ENCODE measurements at places on chromosomes 4 and X.

DNA sequence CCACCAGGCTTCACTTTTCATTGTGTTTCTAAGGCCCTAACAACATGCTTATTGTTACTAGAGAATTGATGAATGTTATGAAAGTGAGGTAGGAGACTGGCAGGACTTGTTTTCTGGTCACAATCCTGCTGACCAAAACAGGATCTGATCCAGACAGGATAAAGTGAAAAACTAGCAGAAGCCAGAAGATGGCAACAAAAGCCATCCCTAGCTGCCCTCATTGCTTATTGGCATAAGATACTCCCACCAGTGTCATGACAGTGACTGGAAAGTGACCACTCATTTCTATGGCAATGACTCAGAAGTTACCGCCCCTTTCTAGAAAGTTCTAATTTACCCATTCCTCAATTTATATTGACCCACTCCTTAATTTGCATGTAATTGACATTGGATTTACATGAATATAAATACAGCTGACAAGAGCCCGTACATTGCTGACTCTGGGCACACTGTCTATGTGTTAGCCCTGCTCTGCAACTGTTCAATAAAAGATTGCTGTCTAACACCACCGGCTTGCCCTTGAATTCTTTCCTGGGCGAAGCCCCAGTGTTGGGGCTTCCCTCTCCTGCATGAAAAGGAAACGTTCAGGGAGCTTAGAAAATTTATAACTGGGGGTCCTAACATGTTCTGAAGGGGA lies 30.0 kb upstream of the FGG start:
- DNase-seq = no peak

- no peak for DNase-seq
These were observed 2.9 kb downstream of the LAMTOR3 start for GRCh38 chr4:99891351-99891750.

- no peak for DNase-seq
These were observed 25.3 kb upstream of the SOD3 start for GRCh38 chr4:24770032-24770584.

GRCh38 chr4:17195461-17196275 lies 297.2 kb upstream of the LDB2 start:
- no peak for DNase-seq

DNA sequence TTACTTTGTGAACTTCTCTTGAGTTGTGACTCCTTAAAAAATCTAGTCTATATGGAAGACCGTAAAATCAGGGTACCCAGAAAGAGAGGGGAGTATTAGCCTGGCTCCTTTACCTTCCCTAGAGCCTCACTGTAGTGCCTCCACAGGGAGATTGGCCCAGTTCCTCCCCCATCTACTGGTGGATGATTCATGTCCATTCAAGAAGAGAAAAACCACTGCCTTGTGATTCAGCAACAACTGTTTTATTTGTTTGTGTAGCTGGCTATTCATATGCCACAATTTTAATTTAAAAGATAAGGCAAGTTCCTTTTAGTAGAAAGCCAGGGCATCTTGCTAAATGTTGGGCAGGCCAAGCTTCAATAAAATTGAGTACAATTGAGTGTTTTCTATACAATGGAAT lies 221.8 kb upstream of the KCNIP4 start:
- no peak for DNase-seq

- no peak for DNase-seq
These were observed 55.2 kb downstream of the CLOCK start for GRCh38 chr4:55491486-55491885.

DNA sequence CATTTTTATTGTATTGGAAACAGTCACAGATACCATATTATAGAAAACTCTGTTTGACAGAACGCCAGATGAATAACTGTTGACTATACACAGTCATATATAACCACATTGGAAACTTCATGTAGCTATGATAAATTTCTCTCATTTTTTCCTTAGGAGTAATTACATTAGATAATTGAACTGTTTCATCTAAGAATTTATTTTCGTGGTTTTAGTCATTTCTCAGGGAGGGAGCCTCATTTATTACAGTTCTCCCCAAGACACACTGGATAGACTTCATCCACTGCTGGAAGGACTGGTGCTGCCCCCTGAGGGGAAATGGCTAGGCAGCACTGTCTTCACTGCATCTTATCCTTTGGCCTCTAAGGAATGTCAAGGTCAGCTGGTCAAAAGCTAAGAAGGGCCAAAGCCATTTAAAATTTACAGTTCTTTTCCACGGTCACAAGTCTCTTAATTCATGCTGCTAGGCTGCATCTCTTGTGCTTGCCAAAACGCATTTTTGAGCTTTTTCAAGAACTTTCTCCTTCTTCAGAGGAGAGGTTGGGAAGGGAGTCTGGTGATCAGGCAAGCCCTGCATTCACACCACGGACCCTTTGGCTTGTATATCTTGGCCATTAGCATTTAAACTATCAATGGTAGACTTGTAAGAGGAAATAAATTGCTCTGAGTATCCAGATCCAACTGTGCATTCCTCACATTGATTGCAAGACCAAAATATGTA lies 145.1 kb downstream of the CBR4 start:
- DNase-seq = no peak

DNA sequence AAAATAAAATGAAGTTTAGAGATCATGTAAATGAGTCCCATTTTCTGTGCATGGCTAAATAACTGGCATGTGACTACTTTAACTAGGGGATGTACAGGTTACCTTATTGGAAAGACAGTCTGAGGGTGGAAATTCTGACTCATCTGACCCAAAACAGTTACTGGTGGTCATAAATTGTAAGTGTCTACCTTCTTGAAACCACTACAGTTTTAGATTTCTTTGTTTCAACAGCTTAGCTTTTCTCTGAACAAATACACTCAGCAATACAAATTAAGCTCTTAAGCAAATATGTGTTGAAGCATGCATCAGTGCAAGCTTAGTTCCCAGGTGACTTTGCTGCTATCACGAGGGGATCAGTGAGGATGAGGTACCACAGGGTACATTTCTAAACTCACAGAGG lies 60.7 kb upstream of the PGM2 start:
- DNase-seq = no peak

- no peak for DNase-seq
These were observed 34.5 kb upstream of the TLR2 start for GRCh38 chr4:153649572-153649991.

GRCh38 chrX:79368441-79368840 lies 1.3 kb upstream of the ITM2A start:
- DNase-seq = no peak

DNA sequence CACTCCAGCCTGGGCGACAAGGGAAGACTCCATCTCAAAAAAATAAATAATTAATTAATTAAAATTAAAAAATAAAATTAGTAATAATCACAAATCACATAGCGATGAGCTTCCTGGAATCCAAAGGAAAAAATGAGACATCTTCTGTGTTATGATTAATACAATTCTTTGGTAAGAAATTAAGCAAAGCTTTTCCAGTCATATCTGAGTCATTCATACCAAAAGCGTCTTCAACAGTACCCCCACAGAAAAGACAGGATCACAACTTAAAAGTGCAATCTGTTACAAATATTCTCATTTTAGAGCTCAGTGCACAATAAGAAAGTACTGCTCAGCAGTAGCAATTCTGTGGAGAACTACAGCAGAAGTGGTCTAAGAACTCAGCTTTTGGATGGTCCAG lies 168.5 kb upstream of the MXRA5 start:
- no peak for DNase-seq

DNA sequence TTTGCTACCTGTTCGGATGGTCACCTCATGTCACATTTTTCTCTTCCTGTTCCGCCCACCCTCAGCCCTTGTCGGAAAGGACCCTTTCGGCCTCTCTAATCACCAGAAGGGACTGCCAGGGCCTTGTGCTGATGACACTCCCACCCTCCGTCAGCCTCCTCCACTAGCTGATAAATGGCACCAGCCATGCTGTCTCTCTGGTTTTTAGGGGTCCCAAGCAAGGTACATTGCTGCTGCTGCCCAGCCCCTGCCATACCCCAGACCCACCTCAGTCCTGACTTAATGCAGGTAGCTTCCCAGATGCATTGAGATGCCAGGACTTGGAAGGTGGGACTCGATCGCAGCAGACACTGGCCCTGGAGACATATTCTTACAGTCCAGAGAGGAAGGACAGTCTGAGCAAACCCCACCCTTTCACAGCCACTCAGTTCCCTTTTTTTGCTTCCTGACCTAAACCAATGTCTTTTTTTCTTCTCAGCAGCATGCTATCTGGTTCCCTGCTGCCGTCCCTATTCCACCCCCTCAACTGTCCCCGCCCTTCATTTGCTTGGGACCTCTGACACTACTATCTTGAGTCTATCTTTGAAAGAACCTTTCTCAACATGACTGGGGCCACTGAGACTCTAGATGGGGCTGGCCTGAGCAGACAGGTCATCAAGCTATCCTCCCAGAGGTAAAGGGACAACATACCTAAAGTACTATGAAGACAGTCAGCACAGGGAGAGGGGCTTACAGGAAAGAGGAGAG lies at the start of gene BTK:
TSS of gene BTK (minus strand) at position 397 of the 747 bp plus-strand sequence. CDS start 10,907 bp downstream, outside the sequence.
- no peak for DNase-seq

DNA sequence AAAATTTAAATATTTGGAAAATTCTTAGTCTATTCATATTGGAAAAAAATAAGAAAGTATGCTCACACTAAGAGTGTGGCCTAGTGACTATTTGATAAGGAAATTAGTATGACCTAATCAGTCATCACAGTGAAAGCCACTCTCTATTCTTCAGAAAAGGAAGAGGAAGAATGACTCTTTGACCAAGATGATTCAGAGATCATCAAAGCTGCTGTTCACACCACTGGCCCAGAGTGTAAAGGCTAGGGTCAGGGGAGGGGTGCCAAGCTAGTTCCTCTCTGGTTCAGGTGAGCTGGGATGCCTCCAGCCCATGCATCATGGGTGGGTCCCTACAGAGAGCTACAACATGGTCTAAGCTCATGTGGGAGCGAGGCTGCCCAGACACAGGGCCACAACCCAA lies 396.9 kb upstream of the NDST3 start:
- no peak for DNase-seq

GRCh38 chrX:19772822-19773628 lies 114.4 kb downstream of the SH3KBP1 start:
- no peak for DNase-seq

GRCh38 chrX:69070949-69071650 lies 94.2 kb downstream of the PJA1 start:
- no peak for DNase-seq

DNA sequence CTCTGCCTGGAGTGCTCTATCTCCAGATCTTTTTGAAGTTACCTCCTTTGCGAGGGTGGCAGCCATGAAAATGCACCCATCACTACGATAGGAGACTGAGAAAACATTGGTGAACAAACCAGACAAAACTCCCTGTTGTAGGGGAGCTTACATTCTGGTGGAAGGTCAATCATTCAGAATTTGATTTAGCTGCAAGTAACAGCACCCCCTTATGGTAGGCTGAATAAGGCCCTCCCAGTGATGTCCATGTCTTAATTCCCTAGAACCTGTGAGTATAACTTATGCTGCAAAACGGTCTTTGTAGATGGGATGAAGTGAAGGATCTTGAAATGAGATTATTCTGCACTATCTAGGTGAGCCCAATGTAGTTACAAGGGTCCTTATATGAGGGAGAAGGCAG lies 5.6 kb upstream of the TEC start:
- no peak for DNase-seq

DNA sequence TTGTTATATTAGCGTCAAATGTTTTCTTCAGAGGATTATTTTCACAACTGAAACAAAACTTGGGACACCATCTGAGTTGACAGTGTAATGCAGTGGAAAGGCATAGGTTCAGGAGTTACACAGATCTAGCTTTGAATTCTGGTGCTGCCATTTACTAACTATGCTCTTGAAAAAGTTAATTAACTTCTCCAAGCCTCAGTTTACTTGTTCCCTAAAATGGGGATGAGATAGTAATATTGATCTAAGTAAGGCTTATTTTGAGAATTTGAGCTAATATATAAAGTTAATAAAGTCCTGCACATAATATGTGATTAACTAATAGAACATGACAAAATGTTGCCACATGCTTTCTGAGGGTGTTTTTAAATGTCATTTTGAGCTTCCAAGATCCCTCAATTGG lies 112.6 kb downstream of the FRAS1 start:
- no peak for DNase-seq

Data from activated T-helper 9 cell treated with anti-CD3 and anti-CD28 coated beads, Interleukin-2, amount 50 U/mL, for 16 hours (primary cell).